Cortex of kidney (tissue), 1 donor: ENCODE measurements at places on chromosomes 7 and 10.

GRCh38 chr7:103113164-103113563, 35.7 kb downstream of the NAPEPLD start:
- no peak for DNase-seq

GRCh38 chr7:148079206-148080080, 511.1 kb upstream of the C7orf33 start:
- DNase-seq, result no peak

- DNase-seq, result no peak
Observed at GRCh38 chr7:8070451-8071180, 102.0 kb downstream of the GLCCI1 start.

- no peak for DNase-seq
Observed at GRCh38 chr7:148698007-148698396, 701 bp upstream of the CUL1 start.

GRCh38 chr10:690372-691161, 1.1 kb upstream of the DIP2C start:
- no peak for DNase-seq

- DNase-seq, result no peak
Observed at GRCh38 chr10:46079831-46080585, 33.9 kb upstream of the MSMB start.

DNA sequence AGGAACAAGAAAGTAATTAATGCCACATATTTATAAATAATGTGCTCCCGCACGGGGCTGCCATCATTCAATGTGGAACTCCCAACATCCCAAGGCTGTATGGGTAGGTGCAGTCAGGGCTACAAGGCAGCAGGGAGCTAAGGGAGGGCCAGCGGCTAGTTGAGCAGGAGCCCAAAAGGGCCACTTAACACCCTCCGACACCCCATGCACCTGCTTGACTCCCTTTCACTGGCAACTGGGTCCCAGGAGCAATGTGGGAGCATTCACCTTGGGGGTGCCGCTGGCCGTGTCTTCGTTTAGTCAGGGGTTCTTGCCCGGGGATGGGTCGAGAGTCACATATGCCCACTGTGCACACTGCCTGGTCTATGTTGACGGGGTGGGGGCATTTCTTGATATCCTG, 27.9 kb downstream of the SCART1 start:
- DNase-seq, result no peak

DNA sequence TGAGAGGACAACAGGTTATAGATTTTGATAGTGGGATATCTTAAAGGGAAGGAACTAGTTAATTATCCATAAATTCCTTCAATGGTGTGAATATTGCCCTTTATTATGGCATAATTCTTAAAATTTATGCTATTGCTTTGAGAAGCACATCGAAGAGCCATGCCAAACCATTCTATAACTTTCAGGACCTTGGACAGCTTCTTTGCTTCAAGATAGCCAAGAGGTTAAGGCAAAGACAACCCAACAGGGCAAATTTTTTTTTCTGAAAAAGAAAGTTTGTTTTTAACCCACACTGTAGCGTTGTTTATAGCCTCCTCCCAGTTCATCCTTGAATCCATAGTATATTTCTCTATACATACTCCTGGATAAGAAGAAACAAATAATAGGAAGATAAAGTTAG, 103.2 kb downstream of the NRG3 start:
- DNase-seq, result no peak

- no peak for DNase-seq
Observed at GRCh38 chr7:143354965-143355364, 7.5 kb downstream of the FAM131B start.

- DNase-seq, result no peak
Observed at GRCh38 chr10:46293832-46294640, 7.2 kb downstream of the ANTXRL start.

DNA sequence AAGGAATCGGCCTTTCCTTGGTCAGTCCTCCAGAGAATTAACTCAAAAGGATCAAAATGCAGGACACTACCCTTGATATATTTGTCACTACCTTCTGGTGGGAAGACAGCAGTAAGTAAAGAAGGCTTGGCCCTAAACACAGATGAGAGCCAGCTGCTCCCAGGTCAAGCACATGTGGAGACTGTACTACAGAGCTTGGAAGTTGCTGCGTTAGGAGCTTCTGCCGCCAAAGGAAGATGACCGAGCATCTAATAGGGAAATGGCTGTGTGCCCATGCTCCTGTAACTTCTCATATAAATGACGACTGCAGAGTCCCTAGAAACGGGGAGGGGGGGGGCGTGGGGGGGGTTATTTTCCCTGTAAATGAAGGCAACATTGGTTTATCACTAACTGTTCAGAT, 59.0 kb downstream of the PODXL start:
- no peak for DNase-seq
